HT1080 (cell line): ENCODE measurements at places on chromosomes 6 and 20. TPM values are rescaled to one million over a fixed set of nuclear protein-coding genes. Genes with fewer than 3 reads are reported as not detected.

The CLDN20 gene
- not detected in 2 replicates for total RNA-seq

The ATP6V1G2 gene
- 2.1 TPM in 2 replicates for total RNA-seq

The LY86 gene
- not detected in 2 replicates for total RNA-seq

DNA sequence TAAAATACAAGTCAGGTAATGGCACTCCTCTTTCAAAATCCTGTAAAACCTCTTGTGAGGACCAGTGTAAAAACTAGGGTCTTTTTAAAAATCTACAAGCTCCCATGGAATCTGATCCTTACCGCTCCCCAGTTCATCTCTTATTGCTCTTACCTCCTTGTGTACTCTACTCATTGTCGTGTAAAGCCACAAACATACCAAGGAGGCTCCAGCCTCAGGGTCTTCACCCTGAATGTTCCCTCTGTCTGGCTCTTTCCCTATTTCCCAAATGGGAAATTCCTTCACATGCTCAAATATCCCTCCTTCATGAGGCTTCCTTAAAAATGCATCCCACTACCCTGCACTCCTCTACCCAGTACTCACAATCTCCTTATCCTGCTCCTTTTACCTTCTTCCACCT is 67.1 kb downstream of the TASP1 start:
- DNase-seq: no peak

DNA sequence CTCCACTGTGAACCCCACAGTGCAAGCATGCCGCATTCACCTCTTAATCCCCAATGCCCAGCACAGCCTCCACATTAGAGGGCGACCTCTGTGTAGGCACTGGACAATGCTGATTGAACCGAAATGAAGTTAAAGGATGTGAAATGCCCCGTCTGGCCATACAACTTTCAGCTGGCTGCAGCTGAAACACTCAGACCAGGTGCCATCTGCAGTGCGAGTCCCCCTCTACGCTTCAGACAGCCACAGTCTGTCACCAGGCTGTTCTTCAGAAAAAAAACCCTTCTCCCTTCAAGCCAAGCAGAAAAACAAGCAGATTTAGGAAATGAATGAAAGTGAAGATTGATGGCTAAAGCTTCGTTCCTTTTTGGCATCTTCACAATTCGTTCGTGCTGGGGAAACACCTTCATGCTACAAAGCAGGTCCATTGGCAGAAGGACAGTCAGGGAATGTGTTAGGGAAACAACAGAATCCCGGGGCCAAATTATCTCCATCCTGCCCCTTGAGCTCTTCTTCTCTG is 44.7 kb downstream of the TNFAIP3 start:
- no peak for DNase-seq
